ENCODE measurements at places on chromosomes 5 and 9. TPM values are rescaled to one million over a fixed set of nuclear protein-coding genes. Genes with fewer than 3 reads are reported as not detected.

RBM22 gene
- total RNA-seq = 61.8 TPM

CD180 gene
- 0.12 TPM for total RNA-seq

- H3K36me3 ChIP-seq = no peaks in the 10 kb centered on the region
- no peak overlapping the region for H3K4me3 ChIP-seq
- no peak overlapping the region for H3K27ac ChIP-seq
- no peaks in the 10 kb centered on the region for H3K4me1 ChIP-seq
- no peaks in the 10 kb centered on the region for H3K27me3 ChIP-seq
Measured at GRCh38 chr5:78823196-78823595, 161.9 kb downstream of the ARSB start.

GRCh38 chr9:69155341-69156030 lies 18.6 kb upstream of the TJP2 start:
- H3K4me3 ChIP-seq = no peak overlapping the region
- H3K27me3 ChIP-seq = no peaks in the 10 kb centered on the region
- no peak overlapping the region for H3K27ac ChIP-seq
- no peaks in the 10 kb centered on the region for H3K36me3 ChIP-seq

DNA sequence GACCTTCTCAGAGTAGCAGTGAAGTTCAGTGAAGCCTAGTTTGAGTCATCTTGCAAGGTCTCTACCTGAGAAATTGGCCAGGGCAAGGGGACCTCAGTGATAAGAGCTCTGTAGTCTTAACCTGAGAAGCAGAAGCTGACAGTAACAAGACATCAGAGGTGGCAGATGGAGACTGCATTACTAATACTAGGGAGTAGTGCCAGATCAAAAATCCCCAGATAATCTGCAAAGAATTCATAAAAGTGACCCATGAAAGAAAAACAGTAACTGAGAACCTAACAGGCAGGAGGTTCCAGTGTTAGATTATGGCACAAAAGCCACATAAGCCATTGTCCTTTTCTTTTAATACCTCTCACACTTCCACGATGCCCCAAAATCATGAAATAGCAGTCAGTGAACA lies 175.5 kb downstream of the MUSK start:
- no peaks in the 10 kb centered on the region for H3K36me3 ChIP-seq
- H3K4me1 ChIP-seq = no peaks in the 10 kb centered on the region
- H3K27ac ChIP-seq = no peak overlapping the region
- DNase-seq = no peak
- no peak overlapping the region for H3K4me3 ChIP-seq

DNA sequence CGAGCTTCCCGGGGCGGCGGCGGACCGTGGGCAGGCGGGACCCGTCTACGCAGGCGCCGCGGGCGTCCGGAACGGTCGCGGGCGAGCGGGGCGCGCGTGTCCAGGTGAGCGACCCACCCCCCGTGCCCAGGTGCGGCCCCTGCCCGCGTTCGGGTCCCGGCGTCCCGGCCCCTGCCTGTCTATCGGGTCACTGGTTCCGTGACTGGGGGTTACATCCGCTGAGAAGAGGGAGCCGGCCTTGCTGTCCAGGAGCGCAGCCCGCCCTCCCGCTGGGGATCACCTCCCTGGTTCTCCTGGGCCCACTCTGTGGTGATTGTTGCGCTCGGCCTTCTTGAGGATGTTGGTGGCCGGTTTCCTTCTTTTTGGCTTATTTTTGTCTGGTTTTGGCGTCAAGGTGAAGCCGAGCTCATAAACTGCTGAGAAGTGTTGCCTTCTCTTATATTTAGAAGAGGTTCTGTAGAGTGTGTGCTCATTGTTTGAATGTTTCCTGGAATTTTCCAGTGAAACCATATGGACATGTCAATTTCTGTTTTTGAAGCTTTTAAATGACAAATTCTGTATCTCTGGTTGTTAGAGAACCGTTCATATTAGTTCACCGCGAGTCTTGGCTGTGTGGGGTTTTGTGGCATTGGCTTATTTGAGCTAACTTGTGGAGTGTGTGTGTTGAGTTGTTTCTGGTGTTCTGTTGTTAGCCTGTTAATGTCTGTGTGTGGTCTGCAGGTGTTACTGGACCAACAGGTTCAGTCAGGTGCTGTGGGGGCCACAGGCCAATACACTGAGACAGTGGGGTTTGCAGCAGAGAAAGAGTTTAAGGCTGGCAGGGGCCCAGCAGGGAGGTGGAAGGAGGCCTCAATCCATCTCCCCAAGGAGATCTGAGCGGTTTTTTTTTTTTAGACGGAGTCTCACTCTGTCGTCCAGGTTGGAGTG lies 621 bp downstream of the CEP72 start:
- peak overlapping the region; percentile 79 for H3K4me3 ChIP-seq
- peaks cover 1% of the 10 kb centered on the region for H3K27me3 ChIP-seq
- H3K4me1 ChIP-seq = peaks cover 46% of the 10 kb centered on the region

GRCh38 chr5:132461569-132462070 lies 29.0 kb downstream of the IRF1 start:
- H3K4me3 ChIP-seq = no peak overlapping the region
- no peaks in the 10 kb centered on the region for H3K27me3 ChIP-seq
- peaks cover 32% of the 10 kb centered on the region for H3K36me3 ChIP-seq
- DNase-seq = no peak
- no peak overlapping the region for H3K27ac ChIP-seq

GRXCR2 gene
- not detected for total RNA-seq

DNA sequence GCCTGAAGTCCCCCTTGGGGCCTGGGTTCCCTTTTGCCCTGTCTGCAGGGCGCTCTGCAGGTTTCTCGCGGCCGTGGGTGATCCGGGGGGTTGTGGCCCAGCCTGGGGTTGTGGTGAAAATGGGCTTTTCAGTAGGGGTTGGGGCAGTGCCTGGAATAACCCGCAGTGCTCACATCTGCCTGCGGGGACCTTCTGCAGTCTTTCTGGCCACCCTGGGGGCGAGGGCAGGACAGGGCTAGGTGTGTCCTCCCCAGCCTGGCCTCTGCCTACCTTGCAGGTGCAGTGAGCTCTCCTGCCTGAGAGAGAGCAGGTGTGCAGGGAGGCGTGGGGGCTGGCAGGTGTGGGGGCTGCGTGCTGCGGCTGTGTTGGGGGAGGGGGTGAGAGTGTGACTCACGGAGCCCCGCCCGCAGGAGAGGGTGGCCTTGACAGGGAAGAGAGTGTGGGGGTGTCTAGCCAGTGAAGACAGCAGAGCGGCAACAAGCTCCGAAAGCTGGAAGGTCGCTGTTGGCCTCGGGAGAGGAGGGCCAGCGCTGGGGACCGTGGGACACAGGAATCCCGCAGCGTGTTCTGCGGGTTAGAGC lies 131.4 kb downstream of the MRPL36 start:
- no peak overlapping the region for H3K27ac ChIP-seq
- H3K4me1 ChIP-seq = peaks cover 13% of the 10 kb centered on the region
- H3K4me3 ChIP-seq = no peak overlapping the region
- DNase-seq = peak; percentile 35

PRDM9 gene
- not detected for total RNA-seq

DNA sequence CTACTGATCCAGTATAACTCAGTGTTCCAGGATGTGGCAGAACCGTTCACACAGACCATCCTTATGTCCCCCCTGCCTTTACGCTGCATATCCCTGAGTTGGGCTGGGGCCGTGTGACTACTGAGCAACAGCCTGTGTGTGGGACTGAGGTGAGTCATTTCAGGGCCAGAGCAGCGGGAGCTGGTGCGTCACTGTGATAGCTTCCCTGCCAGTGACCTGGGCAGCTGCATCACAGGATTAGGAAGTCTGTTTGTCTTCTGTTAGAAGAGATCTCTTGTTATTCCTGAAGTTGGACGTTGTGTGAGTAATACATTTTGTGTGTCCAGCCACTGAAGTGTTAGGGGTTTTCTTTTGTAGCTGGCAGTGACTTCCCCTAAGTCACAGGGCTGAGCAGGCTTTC lies 35.6 kb downstream of the TPPP start:
- DNase-seq = no peak
- H3K4me1 ChIP-seq = no peaks in the 10 kb centered on the region
- no peaks in the 10 kb centered on the region for H3K27me3 ChIP-seq
- no peak overlapping the region for H3K27ac ChIP-seq
- H3K4me3 ChIP-seq = no peak overlapping the region

DNA sequence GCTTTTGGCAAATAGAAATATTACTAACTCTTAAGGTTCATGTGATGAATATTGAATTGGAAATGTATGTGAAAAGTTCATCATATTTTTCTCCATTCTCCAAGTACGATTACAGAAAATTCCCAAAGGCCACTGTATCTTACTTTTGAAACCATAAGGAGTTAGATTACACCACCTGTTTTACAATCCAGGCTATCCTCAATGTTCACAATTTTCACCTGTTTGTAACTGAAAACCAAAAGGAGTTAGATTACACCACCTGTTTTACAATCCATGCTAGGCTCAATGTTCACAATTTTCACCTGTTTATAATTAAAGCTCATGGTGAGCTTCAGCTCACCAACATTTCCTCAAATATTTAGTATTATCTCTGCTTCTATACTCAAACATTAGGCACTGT lies 188.0 kb downstream of the HCN1 start:
- H3K36me3 ChIP-seq = no peaks in the 10 kb centered on the region
- H3K27ac ChIP-seq = no peak overlapping the region
- no peaks in the 10 kb centered on the region for H3K4me1 ChIP-seq

DNA sequence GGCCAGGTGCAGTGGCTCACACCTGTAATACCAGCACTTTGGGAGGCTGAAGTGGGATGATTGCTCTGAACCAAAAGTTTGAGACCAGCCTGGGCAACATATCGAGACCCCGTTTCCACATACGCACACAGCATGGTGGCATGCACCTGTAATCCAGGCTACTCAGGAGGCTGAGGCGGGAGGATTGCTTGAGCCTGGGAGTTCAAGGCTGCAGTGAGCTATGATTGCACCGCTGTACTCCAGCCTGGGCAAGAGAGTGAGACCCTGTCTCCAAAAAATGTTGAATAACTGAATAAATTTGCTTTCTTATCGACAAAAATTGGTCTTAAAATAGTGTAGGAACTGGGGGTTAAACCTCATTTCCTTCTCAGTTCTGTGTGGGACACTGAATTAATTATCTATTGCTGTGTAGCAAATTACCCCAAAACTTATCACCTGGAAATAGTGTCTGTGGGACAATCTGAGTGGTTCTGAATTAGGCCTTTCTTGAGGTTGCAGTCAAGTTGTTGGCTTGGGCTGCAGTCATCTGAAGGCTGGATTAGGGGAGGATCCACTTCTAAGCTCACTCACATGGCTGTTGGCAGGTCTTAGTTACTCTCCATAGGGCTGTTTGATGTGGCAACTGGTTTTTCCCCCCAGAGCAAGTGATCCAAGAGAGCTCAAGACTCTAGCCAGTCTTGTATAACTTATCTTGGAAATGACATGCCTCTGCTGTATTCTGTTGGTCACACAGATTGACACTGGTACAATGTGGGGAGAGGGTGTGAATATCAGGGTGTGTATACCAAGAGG lies 2.0 kb downstream of the SNX30 start:
- H3K4me1 ChIP-seq = peaks cover 78% of the 10 kb centered on the region
- H3K27me3 ChIP-seq = no peaks in the 10 kb centered on the region
- H3K36me3 ChIP-seq = no peaks in the 10 kb centered on the region
- H3K4me3 ChIP-seq = no peak overlapping the region
- H3K27ac ChIP-seq = no peak overlapping the region
- peak; percentile 31 for DNase-seq

DNA sequence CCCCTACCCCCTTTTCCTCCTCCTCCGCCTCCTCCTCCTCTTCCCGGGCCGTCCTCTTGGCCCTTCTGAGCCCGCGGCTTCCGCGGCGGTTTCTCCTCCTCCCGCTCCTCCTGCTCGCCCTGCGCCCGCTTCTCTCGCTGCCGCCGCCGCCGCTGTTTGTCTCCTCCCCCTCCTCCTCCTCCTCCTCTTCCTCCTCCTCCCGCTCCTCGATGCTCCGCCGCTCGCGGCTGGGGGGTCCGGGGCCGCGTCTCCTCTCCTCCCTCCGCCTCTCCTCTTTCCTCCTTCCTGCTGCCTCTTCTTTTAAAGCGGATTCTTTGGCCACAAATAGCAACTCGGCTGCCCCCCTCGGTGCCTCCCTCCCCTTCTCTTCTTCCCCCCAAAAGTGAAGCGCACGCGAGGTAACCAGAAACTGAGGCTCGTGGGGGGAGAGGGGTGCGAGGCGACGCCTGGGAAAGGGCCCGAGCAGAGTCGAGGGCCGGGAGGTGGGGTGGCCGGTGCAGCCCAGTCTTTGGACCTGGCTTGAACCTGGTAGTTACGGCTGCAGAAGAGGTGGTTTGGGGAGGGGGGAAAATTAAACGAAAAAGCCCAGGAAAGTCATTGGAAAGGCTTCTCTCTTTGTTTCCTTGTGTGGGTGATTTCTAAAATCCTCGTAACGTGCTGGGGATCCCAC lies 1058.5 kb upstream of the DMAC1 start:
- peak overlapping the region; percentile 39 for H3K4me3 ChIP-seq
- peaks cover 8% of the 10 kb centered on the region for H3K4me1 ChIP-seq
- peaks cover 45% of the 10 kb centered on the region for H3K27me3 ChIP-seq
- DNase-seq = peak; percentile 34
- H3K36me3 ChIP-seq = no peaks in the 10 kb centered on the region

- H3K36me3 ChIP-seq = no peaks in the 10 kb centered on the region
- H3K27me3 ChIP-seq = no peaks in the 10 kb centered on the region
- DNase-seq = no peak
- H3K4me3 ChIP-seq = no peak overlapping the region
- peaks cover 2% of the 10 kb centered on the region for H3K4me1 ChIP-seq
- no peak overlapping the region for H3K27ac ChIP-seq
Measured at GRCh38 chr5:127002390-127002789, 28.0 kb downstream of the MARCHF3 start.

FBP2 gene
- total RNA-seq = not detected

- H3K27ac ChIP-seq = no peak overlapping the region
- no peak overlapping the region for H3K4me3 ChIP-seq
- DNase-seq = no peak
- H3K36me3 ChIP-seq = no peaks in the 10 kb centered on the region
- peaks cover 6% of the 10 kb centered on the region for H3K27me3 ChIP-seq
Measured at GRCh38 chr5:64210866-64211265, 45.2 kb downstream of the RNF180 start.

- H3K27me3 ChIP-seq = no peaks in the 10 kb centered on the region
- H3K27ac ChIP-seq = no peak overlapping the region
- DNase-seq = no peak
- H3K4me3 ChIP-seq = no peak overlapping the region
- peaks cover 2% of the 10 kb centered on the region for H3K36me3 ChIP-seq
Measured at GRCh38 chr5:179533907-179534306, 16.4 kb upstream of the RUFY1 start.

SKIC3 gene
- total RNA-seq = 74.6 TPM

GRCh38 chr9:6733831-6734230 lies 23.9 kb upstream of the KDM4C start:
- no peak for DNase-seq
- no peak overlapping the region for H3K27ac ChIP-seq
- no peak overlapping the region for H3K4me3 ChIP-seq
- H3K4me1 ChIP-seq = no peaks in the 10 kb centered on the region
- H3K27me3 ChIP-seq = no peaks in the 10 kb centered on the region
